ENCODE measurements at places on chromosomes 16 and 17.

DNA sequence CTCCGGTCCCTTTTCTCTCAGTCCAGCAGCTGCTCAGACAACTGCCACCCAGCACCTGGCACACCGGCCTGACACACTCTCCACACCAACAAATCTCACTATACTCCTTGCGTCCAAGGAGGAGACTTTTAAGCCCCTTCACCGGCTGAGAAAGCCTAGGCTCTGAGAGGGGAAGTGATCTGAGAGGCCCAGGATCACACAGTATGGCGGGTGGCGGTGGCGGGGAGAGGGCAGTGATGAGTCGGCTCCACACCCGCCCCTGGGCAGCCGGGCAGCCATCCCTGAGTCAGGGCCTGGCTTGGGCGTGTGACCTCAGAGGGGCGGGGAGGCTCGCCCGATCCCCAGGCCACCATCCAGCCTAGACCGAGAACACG lies 569 bp downstream of the FLII start:
- DNase-seq, result no peak

DNA sequence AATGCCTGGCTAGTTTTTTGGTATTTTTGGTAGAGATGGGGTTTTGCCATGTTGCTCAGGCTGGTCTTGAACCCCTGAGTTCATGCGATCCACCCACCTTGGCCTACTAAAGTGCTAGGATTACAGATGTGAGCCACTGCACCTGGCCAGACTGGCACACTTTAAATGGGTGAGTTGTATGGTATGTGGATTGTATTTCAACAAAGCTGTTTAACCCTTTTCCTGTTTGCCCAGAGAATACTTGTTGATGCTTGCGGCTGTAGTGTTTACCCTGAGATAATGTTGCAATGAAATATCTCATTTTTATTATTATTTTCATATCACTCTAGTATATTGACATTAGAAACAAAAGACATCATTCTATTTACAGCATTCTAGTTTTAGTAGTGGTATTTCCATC lies 17.1 kb upstream of the TMEM94 start:
- no peak for DNase-seq

DNA sequence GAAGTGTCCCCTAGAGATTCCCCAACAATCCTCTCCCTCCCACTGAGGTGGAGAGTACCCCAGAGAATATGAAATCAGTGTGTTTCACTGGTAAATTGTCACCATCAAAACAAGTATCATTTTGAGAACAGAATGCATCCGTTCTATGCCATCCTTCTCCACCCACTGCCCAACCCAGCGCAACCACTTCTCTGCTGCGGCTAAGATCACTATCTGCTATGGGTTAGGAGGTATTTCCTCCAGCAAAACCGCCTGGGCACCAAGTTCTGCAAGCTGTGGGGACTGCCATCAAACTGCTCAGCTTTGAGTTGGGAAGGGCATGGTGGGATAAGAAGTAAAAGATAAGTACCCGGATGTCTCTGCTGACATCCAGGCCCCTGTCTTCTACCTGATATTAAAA lies 24.4 kb downstream of the CNTNAP1 start:
- DNase-seq, result no peak

- DNase-seq, result no peak
Observed at GRCh38 chr17:75983501-75984181, 4.6 kb downstream of the TEN1 start.

DNA sequence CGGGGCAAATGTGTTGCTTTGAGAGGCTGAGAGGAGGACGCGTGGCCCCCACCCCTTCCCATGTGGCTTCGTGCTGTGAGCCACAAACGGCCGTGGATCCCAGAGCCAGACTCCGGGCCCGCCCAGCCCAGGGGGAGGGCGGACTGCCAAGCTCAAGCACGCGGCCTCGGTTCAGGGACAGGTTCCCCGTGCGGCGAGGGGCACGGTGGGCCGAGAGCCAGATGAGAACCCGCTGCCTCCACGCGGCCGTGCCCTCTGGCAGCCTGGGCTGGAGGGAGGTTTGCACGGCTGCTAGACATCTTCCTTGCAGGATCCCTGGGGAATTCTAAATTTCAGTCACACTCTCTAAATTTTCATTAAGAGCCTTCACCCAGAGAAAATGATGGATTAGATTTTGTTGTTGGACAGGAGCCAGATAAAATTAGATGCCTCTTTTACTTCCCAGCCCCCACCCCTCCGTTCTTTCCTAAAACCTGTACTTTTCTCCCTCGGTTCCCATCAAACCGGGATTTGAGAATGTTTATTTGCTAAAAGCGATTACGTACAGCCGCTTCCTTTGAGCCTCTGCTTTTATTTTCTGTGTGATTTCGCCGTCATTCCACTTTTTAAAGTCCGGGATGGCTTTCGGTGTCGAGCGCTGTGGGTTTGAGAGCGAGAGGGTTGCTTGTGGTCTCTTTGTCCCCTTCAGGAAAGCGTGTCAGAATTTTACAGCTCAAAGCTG lies 25.0 kb upstream of the GNG13 start:
- DNase-seq, result no peak

- no peak for DNase-seq
Observed at GRCh38 chr17:2723997-2724783, 12.6 kb upstream of the CLUH start.

DNA sequence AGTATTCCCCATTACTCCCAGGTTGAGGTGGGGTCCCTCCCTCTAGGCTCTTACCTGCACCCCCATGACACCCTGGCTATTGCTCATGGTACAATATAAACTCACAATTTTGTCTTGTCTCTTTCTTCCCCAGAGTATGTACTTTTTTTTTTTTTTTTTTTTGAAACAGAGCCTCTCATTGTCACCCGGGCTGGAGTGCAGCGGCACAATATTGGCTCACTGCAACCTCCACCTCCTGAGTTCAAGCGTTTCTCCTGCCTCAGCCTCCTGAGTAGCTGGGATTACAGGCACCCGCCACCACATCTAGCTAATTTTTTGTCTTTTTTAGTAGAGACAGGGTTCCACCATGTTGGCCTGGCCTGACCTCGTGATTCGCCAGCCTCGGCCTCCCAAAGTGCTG lies 8.5 kb downstream of the KANSL1 start:
- DNase-seq, result no peak

DNA sequence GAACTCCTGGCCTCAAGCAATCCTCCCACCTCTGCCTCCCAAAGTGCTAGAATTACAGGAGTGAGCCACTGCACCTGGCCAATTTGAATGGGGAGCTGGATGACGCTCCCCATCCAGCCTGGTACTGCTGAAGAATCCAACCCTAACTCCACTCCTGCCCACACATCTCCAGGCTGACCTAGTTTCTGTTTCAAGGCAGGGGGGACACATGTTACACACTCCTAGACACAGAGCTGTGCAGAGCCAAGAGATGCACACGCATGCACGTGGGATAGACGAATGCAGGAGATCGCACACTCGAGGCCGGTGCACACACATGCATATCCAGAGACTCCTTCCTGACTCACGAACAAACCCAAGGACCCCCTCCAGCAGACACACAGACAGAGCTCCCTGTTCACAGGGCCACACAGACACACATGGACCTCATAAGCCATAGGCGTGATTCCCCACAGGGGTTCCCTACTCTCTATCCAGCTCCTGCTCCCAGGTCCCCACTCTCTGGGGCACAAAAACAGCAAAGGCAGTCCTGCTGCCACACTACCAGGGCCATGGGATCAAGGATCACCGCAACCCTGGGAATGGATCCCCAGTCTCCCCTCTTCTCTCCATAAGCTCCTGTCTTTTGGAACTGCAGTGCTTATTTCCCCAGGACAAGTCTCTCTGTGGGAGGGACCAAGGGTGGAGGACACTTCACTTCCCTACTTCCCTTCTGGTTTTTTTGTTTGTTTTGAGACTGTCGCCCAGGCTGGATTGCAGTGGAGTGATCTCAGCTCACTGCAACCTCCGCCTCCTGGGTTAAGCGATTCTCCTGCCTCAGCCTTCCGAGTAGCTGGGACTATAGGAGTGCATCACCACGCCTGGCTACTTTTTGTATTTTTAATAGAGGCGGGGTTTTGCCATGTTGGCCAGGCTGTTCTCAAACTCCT lies 14.4 kb downstream of the EPOP start:
- no peak for DNase-seq

- no peak for DNase-seq
Observed at GRCh38 chr16:351804-352520, 561 bp downstream of the AXIN1 start.

GRCh38 chr16:51523400-51523799 lies 372.3 kb upstream of the SALL1 start:
- DNase-seq, result no peak

GRCh38 chr17:12627781-12628451 lies 37.8 kb upstream of the MYOCD start:
- DNase-seq, result no peak

DNA sequence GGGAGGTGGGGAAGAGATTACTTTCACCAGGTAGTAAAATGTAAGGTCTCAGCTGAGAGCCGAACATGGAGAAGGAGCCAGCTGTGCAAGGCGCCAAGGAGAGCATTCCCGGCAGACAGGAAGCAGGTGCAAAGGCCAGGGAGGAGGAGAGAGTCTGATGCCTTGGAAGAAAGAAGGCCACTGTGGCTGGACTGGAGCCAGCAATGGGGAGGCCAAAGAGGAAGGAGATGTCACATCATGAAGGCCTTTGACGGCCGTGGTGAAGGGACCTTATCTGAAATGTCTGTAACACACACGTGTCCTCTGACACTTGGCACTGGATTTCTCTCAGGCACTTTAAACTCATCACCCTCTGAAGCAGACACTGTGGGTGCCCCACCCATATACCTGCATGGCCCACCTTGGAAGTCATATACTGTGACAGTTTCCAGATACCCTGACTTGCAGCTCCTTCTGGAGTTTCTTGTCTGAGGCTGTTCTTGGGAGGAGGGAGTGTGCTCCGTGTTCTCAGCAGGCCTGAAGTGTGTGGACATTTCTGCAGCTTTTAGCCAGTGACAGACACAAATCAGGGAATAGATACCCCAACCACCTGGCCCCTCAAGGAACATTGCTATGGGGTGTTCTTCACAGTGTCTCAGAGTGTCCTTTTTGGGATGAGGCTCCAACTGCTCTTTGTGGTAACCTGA lies 1.9 kb upstream of the SLC5A2 start:
- no peak for DNase-seq

DNA sequence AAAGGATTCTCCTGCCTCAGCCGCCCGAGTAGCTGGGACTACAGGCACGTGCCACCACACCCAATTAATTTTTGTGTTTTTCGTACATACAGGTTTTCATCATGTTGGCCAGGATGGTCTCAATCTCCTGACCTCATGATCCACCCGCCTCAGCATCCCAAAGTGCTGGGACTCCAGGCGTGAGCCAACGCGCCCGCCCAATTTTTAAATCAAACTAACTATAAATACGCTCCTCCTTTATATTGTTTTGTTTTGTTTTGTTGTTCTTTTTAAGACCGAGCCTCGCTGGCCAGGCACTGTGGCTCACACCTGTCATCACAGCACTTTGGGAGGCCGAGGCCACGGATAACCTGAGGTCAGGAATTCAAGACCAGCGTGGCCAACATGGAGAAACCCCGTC lies 1.9 kb upstream of the UTP6 start:
- DNase-seq, result no peak

- DNase-seq, result no peak
Observed at GRCh38 chr17:57677858-57678257, 67.2 kb downstream of the CCDC182 start.

GRCh38 chr16:89217138-89217387 lies 440 bp upstream of the ZNF778 start:
- no peak for DNase-seq

GRCh38 chr16:87074641-87075318 lies 242.4 kb downstream of the C16orf95 start:
- no peak for DNase-seq

GRCh38 chr17:59754552-59754951 lies 47.1 kb downstream of the VMP1 start:
- DNase-seq, result no peak

- no peak for DNase-seq
Observed at GRCh38 chr17:41810659-41811548, 845 bp downstream of the P3H4 start.

DNA sequence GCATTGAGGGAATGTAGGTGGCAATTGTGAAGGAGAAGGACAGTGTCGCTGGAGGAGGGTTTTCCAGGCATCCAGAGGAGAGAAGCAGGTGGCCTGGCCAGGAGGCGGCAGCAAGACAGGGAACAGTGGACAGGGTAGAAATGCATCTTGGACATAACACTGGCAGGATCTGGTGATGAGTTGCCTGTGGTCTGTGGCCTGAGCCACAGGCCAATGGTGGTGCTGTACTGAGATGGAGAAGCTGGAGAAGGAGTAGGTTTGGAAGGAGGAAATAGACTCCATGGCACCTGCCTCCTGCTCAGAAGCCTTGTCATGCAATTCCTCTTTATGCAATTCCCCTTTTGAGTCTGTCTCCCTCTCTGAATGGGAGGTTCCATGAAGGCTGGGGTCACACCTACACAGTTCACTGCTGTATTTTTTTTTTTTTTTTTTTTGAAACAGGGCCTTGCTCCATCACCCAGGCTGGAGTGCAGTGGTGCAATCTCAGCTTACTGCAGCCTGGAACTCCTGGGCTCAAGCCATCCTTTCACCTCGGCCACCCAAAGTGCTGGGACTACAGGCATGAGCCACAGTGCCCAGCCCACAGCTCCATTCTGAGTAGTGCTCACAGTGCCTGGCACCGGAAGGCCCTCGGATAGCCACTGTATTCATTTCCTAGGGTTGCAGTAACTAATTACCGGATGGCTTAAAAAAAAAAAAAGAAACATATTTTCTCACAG lies 13.5 kb upstream of the CACNG4 start:
- no peak for DNase-seq

DNA sequence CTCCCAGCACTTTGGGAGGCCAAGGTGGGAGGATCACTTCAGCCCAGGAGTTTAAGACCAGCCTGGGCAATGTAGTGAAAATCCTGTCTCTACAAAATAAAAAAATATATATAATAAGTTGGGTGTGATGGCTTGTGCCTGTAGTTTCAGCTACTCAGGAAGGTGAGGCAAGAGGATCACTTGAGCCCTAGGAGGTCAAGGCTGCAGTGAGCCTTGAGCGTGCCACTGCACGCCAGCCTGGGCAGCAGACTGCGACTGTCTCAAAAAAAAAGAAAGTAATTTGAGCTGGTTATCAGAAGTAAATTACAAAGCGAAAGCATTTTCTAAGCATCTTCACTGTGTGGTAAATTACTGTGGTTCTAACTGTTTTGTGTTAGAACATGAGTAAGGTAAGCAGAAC lies 66.2 kb downstream of the NQO1 start:
- no peak for DNase-seq

DNA sequence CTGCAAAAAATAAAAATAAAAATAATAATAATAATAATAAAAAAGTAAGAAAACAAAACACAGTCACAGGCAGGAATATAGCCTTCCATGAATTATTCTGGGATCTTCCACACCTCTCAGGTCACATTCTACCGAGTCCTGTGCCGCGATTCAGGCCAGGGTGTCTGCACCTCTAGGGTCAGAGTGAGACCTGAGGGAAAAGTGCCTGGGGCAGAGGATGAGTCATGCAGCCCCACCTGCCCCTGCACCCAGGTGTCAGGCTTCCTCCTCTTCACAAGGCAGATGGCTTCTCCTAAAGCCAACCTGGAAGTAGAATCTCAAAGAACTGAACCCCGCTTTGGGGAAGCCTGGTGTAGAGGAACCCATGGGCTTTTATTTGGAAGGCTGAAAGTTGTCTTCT lies 283.7 kb downstream of the CPPED1 start:
- no peak for DNase-seq

GRCh38 chr17:4807605-4808377 lies 839 bp downstream of the PLD2 start:
- no peak for DNase-seq

GRCh38 chr17:81952792-81953228 lies 5.8 kb upstream of the MYADML2 start:
- no peak for DNase-seq

GRCh38 chr16:15996432-15997109 lies 47.2 kb downstream of the ABCC1 start:
- no peak for DNase-seq

GRCh38 chr17:17472333-17472920 lies 4.4 kb upstream of the MED9 start:
- DNase-seq, result no peak

All from NCI-H1694 treated with DMSO at 0.1 percent for 48 hours (cell line).